ENCODE measurements at places on chromosomes 1 and 21.

DNA sequence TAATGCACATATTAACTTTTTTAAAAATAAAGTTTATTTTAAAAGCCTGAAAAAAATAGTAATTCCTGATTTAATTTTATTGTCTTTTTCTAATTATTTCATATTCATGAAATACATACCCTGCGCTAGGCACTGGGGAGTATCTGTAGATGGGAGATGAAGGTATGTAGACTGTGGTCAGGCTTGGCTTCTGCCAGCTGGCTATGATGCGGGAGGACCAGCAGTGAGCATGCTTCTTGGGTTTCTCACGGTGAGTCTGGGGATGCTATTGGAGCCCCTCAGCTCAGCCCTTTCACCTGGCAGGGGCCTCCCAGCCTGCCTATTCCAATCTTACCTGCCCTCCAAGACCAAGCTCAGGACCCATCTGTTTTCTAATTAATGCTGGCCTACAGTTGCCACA lies 138.4 kb downstream of the NOS1AP start:
- no peak for DNase-seq

DNA sequence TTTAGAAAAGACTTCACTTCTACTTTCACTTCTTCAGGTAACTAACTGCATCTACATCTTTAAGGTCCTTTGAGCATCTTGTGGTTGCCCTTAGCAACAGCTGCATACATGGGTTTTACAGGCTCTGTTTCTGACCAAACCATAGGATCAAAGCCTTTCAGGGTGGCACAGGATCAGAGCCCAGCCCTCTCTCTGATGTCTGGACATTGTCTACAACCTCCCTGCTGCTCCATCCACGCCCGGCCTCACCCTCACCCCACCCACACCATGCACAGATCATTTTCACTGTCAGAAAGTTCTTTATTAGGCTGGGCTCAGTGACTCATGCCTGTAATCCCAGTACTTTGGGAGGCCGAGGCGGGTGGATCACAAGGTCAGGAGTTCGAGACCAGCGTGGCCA lies 5.2 kb downstream of the NCF2 start:
- DNase-seq: no peak

DNA sequence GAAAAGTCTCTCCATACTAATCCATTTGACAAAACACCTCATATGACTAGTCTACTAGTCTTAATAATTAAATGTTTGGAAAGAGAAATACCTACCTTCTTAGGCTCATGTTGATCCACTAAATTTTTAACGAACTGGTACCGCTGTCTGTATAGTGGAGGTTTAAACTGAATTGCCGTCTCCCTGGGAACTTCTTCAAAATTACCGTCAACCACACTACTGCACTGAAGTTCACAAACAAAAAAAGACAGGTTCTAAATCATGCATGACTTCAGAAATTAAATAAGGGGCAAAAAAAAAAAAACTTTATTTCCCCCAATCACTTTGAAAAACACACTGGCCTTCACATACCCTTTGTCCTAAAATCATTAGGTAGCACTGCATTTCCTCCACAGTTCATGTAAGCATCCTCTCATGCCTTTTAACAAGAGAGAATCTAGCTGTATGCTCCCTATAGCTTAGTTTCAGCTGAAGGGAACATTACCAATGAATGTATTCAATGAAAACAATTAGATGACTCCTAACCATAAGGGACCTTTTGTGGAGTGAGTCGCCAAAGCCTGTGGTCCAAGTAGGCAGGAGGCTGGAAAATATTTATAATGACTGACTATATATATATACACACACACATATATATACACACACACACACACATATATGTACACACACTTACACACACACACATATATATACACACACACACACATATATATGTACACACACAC lies 3.4 kb downstream of the HENMT1 start:
- DNase-seq: no peak

- DNase-seq: no peak
Observed at GRCh38 chr1:113281550-113281949, 108.8 kb upstream of the MAGI3 start.

- DNase-seq: no peak
Observed at GRCh38 chr1:206455666-206456344, 14.5 kb upstream of the IKBKE start.

DNA sequence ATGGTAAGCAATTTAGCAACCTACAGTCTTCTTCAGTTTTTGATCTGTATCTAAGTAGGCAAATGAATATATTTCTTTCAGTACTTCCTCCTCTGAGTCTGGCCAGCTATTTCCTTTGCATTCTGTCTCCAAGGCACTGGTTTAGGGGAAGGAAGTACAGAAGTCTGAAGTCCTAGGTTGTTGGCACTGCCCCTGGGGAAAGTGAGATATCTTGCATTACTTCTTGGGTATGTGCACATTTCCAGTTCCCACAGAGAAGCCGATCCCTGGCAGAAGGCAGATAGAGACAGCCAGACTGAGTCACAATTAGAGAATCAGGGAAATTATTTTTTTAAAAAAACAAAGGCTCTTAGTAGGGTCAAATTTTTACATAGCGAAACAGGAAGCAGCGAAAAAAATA lies 98.8 kb downstream of the RASAL2 start:
- DNase-seq: peak; percentile 95

- DNase-seq: no peak
Observed at GRCh38 chr1:15975358-15975804, 520 bp downstream of the ZBTB17 start.

- no peak for DNase-seq
Observed at GRCh38 chr1:44803062-44803311, 2.8 kb downstream of the PLK3 start.

GRCh38 chr21:44010429-44010828 lies 1.7 kb upstream of the TRAPPC10 start:
- DNase-seq: no peak

DNA sequence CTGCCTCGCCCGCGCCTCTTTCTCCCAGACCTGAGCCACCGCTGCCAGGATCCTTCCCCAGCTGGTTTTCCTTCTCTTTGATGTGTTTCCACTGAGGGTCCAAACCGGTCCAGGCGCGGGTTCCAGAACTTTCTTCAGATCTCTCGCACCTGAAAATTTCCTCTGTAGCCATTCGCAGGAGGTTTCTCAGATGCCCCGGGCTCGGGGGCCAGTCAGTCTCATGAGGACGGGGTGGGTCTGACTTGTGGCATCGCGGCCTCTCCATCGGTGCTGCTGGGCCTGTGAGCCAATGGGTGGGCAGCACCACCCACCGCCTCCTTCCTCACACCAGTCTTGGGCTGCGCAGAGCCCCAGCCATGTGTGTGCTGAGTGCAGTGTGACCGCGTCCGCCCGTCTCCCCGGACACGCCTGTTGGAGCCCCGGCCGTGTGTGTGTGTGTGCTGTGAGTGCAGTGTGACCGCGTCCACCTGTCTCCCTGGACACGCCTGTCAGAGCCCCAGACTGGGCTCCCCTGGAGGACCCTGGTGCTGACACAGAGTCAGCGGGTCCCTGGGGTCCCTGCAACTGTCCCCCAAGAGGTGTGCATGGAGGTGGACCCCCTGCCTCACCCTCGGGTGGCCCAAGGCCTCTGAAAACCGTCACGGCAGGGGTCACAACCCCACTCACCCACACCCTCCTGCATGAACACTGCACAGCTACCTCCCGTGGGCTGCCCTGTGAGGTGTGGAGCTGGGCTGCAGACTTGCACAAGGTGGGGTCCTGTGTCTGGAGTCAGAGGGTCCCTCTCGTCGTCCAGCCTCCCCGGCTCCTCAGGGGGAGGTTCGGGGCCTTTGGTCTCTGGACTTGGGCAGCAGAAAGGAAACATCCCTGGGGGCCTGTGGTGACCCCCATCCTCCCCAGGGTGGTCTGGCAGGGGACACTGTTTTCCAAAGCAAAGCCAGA lies 20.2 kb downstream of the COL18A1 start:
- DNase-seq: no peak

GRCh38 chr1:233034836-233035235 lies 84.4 kb downstream of the NTPCR start:
- no peak for DNase-seq

DNA sequence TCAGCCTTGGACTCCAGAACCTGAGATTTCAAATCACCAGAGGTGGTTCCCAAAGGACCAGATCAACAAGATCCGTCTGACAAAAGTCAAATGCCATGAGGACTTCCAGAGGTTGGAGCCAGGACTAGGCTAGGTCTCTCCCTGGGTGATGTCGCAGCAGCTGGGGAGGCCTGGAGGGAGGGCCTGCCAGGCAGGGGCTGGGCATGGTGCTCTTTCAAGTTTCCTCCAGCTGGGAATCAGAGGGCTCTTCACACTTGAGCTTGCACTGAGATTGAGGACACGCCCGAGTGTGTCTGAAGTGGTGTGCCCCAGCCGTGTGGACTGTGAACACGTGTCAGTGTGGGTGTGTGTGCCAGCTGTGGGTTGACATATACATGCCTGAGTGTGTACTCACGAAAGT lies 21.3 kb upstream of the RSPO1 start:
- DNase-seq: no peak

- no peak for DNase-seq
Observed at GRCh38 chr1:39569034-39569433, 7.6 kb downstream of the PABPC4 start.

GRCh38 chr1:161933592-161934588 lies 89.8 kb downstream of the OLFML2B start:
- DNase-seq: no peak

GRCh38 chr1:159141584-159142390 lies 29.6 kb upstream of the CADM3 start:
- DNase-seq: no peak

- DNase-seq: no peak
Observed at GRCh38 chr1:201761178-201761577, 67.8 kb upstream of the IPO9 start.

DNA sequence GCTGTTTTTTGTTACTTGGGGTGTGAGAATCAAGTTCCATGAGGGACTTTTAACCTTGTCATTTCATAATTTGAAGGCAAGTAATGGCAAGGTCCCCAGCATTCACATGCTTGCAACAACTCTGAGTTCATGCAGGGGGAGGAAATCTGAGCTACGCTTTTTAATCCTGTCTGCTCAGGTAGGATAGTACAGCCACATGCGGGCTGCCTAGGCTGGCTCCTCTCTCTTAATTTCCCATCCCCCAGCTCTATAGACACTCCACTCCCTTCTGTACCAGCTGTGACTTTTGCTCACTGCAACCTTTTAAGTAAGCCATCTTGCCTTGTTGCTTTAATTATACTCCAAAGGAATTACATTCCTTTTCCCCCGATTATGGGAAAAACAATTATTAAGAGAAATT lies 30.1 kb downstream of the PTGFR start:
- DNase-seq: no peak

DNA sequence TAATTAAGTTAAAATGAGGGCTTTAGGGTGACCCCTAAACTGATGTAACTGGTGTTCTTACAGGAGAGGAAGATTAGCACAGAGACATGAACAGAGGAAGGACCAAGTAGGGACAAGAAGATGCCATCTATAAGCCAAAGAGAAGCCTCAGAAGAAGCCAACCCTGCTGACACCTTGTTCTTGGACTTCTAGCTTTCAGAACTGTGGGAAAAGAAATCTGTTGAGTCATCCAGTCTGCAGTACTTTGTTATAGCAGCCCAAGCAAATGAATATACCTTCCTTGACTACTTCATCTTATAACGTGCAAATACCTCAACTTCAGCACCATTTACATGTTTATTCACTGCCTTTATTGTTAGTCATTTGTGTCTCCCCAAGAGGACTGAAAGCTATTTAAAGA lies 3.4 kb downstream of the ZBTB21 start:
- no peak for DNase-seq

GRCh38 chr1:180211860-180212229 lies 18.2 kb upstream of the LHX4 start:
- no peak for DNase-seq

DNA sequence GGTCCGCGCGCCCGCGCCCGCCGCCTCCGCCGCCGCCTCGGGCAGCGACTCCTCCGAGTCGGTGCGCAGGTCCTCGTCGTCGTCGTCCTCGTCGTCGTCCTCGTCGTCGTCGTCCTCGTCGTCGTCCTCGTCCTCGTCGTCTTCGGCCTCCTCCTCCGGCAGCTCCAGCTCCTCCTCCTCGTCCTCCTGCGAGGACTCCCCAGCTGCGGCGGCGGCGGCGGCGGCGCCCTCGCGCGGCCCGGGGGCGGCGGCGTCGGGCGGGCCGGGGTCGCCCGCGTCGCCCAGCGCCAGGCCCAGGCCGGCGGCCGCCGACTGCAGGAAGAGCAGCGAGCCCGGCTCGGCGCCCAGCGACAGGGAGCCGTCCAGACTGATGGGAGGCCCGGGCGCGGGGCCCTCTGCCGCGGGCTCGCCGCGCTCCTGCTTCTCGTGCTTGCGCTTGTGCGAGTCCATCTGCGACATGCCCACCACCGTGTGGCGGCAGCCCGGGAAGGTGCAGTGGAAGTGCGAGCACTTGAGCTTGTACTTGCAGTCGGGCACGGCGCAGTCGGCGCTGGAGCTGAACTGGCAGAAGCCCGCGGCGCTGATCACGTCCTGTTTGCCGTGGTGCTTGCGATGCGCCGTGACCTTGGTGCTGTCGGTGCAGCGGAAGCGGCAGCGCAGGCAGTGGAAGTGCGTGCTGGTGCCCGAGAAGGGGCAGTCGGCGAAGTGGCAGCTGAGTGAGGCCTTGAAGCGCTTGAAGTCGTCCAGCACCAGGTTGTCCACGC lies 157.3 kb downstream of the CASZ1 start:
- DNase-seq: no peak

GRCh38 chr1:59164371-59164770 lies 132.5 kb upstream of the FGGY start:
- no peak for DNase-seq

- DNase-seq: no peak
Observed at GRCh38 chr1:8603220-8603616, 214.2 kb downstream of the RERE start.

DNA sequence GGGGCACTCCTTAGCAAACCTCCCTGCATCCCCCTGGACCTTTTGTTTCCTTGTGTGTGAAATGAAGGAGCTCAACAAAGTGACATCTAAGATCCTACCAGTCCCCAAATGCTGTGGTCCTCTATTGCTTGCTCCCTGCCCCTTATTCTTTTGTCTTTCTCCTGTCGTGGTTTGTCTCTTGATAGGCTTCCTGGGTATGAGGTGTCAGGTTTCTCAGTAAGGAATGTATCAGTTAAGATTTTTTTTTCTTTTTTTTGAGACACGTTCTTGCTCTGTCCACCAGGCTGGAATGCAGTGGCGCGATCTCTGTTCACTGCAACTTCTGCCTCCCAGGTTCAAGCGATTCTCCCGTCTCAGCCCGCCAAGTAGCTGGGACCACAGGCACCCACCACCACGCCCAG lies 16.8 kb downstream of the CNIH3 start:
- DNase-seq: no peak

Measured in glomerular endothelial cell (primary cell).